ENCODE measurements at places on chromosomes 11 and 22. TPM values are rescaled to one million over a fixed set of nuclear protein-coding genes. Genes with fewer than 3 reads are reported as not detected.

Gene OR2AG2
- total RNA-seq: 0.18 TPM

Gene MRGPRX4
- not detected for total RNA-seq

Gene TBX1
- total RNA-seq: 91.7 TPM

Gene MUC15
- total RNA-seq: not detected

Gene NPAS4
- total RNA-seq: 0.08 TPM

DNA sequence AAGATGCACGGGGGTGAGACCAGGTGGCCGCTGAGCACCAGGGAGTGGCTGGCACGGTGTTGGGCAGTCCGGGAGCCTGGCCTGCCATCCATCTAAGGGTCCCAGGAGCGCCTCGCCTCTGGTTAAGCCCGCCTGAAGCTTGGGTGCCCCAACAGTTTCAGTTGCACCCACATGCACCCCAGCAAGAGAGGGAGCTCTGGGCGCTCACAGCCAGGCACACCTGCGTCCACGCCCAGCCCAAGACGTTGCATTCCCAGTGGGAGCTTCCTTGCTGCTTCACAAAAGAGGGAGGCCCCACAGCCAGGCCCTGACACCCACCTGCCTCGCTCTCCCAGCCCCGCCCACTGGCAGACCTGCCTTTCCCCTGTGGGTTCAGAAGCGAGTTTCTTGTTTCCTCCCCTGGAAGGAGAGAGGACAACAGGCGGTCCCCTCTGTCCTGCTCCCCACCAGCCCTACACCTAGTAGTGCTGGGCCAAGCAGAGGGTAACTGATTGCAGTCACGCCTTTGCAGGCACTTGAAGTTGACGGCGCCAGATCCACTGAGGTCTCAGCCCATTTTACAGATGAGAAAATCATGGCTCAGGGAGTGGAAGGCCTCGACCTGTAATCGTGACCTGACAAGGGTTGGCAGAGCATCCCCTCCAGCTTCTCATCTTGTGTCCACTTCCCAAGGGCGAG, 35.4 kb downstream of the OSBPL5 start:
- DNase-seq: no peak

DNA sequence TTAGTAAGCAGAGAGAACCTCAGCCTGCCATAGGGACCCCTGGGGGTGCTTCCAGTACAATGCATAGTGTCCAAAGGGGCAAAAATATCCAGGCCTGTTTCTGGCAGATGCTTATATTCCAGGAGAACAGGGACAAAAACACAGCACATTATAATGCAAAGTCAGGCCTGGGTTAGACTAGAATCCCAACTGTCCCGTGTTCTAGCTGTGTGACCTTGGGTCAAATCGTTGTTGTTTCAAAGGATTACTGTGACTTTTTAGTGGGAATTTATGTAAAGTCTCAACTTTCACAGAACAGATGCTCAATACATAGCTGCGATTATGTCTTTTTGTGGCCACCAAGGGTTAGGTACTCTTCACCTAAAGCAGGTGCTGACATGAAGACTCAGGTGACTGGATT, 86.0 kb downstream of the USP35 start:
- no peak for DNase-seq

DNA sequence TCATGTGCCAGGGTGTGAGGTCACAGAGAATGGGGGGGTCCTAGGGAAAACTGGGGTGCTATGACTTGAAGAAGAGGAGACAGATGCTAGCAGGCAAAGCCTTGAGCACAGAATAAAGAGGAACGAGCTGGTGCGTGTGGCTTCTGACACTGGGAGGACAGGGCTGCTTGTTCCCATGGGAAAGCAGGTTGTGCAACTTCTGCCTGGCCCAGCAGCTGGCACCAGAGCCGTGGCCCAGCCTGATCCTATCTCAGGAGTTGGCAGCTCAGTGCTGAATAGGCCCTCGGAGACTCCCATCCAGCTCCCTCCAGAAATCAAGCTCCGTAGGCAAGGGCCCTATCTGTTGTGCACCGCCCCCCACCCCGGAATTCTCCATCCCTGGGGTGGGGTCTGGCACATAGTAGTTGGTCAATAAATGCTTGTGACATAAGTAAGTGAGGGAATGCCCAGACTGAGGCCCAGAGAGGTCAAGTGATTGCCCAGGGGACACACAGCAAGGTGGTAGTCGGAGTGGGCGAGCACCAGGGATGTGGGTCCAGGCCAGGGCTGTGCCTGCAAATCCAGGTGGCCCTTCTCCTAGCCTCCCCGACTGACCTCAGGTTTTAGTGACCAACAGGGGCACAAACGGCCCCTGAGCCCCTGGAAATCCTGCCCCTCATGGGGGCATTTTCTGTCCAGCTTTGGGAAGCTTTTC, 19.5 kb upstream of the FADD start:
- no peak for DNase-seq

GRCh38 chr11:64661146-64661545, 61.9 kb downstream of the NRXN2 start:
- DNase-seq: no peak

DNA sequence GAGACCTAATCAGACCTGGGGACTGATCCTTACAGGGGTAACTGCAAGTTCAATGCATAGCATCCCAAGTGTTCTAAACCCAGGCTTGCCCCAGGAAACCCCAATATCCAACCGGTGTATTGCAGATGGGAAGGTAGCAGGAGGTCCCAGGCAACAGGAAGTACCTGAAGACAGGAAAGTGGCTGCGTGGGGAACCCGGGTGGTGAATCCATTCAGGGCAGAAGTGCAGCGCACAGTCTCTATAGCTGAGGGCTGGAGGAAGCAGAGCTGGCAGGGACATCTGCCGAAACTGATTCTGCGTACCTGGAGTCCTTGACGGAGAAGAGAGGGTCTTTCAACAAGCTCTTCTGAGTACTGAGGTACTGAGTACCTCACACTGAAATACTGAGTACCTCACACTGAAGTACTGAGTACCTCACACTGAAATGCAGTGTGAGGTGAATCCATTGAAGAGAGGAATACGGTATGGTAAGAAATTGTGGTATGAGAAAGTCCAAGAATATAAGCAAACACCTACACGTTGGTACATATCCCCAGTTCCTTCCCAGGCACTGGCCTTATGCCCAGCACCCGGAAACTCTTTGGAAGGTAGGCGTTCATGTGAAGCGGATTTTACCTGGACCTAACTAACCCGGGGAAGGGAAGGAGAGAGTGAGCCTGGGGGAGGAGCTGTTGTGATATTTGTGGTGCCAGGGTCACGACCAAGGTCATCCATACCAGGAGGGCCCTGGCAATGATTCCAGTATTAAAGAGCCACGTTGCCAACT, 20.1 kb downstream of the SCN4B start:
- DNase-seq: no peak

- peak; percentile 27 for DNase-seq
Measured at GRCh38 chr11:44775366-44775984, 48.7 kb downstream of the TSPAN18 start.

DNA sequence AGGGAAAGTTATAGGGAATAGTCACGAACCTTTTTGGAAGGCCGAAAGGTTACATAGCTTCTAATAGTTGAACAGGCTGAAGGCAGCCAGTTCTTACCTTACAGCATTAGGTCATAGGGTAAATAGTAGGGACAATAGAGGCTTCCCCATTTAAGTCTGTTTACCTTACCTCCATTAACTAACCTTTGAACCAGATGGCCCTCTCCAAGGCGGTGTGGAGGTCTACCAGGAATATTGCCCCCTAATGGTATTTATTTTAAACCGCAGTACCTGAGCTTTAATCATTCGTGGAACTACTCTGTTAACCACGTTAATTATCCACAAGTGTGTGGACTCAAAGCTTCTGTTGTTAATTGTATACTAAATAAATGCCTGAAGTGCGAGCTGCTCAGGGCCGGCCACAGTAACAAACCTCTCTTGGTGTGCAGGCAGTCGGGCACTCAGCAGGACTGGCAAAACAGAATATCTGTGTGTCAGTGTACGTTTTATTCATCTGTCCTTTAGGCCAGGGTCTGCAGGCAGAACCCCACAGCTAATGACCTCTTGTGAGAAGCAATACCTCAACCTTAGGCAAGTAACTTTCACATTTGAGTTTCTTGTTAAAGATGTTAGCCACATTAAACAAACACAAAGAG, 81.7 kb downstream of the PRCP start:
- no peak for DNase-seq

GRCh38 chr11:133164986-133165385, 367.3 kb downstream of the OPCML start:
- DNase-seq: no peak

DNA sequence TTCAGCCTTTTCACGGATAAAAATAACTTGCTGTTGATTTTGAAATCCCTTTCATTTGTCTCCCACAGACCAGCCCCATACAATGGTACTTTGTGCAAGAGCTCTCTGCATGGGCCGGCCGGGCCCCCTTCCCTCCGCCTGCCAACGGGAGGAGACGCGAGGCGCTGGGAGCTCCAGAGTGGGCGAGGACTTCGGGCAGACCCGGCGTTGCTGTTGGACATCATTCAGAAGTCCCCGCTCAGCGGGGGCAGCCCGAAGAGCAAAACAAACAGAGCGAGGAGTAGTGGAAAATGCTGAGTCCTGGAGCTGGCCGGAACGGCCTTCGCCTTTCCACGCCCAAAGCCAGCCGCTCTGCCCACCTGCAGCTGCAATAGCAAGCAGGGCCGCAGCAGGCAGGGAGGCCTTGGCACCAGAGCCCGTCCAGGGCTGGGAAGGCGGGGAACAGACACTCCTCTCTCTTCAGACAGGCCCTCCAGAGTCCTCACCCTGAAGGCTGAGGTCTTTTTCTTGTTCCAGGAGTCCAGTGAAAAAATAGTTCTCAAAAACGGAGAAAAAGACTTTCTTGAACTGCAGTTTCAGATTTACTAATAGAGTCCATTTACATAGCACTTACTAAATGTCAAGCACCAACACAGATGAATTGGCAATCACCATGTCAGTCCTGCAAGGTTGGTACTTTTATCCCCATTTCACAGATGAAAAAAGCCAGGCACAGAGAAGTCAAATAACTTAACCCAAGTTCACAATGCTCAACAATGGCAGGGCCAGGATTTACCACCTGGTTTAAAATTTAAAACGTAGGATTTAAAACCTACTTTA, 135.5 kb downstream of the ETS1 start:
- DNase-seq: no peak

DNA sequence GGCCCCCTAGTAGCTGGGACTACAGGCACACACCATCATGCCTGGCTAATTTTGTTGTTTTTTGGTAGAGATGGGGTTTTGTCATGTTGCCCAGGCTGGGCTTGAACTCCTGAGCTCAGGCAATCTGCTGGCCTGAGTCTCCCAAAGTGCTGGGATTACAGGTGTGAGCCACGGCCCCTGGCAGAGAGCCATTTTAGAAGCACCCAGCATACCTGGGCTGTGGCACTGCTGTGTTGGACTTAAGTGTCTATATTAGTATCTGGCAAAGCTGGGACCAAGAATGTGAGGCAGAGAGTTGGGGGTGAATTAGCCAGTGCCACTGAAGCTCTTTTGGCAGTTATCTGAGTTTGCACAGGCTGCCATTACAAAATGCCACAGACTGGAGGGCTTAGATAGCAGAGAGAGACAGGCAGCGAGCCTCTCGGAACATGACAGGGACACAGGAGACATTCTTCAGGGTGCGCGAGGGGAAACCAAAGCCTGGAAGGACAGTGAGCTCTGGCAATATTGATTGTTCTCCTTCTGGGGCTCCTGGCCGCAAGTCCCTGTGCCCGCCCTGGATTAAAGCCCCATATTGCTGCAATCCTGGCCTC, 87.7 kb upstream of the ALX4 start:
- DNase-seq: no peak

DNA sequence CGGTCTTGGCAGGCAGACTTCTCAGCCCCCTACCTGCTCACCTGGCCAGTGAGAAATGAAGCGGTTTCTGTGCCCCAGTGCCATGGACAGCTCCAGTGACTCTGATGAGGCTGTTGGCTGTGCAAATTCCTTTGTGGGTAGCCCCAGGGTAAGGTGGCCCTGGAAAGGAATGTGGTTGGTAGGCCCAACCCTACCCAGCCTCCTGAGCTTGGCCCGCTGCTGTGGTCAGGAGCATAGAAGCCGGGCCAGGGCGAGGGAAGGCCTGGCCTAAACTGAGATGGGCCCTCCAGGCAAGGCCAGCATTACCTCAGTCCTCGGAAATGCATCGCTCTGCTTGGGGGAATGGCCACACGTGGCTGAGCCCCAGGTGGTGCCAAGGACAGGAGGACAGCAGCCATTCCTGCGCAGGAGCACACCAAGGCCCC, 16.9 kb downstream of the DAGLA start:
- DNase-seq: no peak

GRCh38 chr11:35600331-35600838, 17.9 kb upstream of the FJX1 start:
- no peak for DNase-seq

GRCh38 chr11:110513846-110514437, 84.2 kb downstream of the FDX1 start:
- no peak for DNase-seq

DNA sequence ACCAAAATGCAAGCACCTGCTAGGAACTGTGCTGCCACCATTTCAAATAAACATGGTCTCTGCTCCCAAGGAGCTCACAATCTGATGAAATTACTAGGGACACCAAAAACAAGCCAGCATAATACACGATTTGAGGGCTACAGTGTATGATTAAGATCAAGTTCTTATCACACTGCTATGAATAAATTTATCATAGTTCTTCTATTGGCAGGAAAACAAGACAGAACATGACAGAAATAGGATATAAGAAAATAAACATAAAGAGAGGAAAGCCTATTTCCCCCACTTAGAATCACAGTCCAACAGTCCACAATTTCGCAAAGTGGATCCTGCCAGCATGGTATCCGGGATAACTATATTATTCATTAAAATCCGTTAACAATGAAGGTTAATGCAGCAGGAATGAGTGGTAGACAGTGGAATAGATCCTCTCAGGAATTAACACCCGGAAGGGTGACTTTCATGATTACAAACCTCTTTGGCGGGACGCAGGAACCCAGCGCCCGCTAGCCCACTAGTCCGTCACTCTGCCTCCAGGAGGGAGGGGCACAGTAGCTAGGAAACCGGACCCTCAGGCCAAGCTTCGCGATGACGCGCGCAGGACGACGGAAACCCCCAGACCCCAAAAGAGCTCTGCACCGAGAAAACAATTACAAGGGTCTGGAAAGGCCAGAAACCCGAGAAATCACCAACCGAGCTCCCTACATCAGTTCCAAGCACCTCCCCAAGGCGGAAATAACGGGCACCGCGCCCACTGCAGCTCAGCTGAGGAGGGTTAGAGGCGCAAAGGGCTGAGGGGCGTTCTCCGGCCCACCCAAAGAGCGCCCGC, 607 bp downstream of the CCDC82 start:
- DNase-seq: no peak

DNA sequence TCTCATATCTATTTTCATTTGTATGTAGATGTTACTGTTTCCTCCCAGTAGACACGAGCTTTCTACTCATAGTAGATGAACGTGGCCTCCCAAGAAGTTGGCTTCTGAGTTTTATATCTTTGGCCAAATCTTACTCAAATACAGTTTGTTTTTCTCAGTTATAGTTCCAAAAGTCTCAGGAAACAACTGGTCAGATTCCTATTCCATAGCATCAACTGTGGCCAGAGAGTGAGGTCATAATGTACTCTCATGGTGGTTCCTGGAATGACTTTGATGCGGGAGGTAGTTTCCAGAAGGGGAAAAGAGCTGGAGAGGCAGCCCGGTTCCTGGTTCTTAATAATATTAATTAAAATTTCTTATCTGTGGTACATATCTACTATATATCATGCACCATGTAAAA, 77.3 kb downstream of the SLC17A6 start:
- no peak for DNase-seq

All from Panc1 (cell line).